IgD-negative memory B cell (primary cell): ENCODE measurements at places on chromosomes 5 and 9. TPM values are rescaled to one million over a fixed set of nuclear protein-coding genes. Genes with fewer than 3 reads are reported as not detected.

The CSF2 gene
- not detected for polyA plus RNA-seq

The NUTM2F gene
- not detected for polyA plus RNA-seq

The WNT8A gene
- polyA plus RNA-seq: not detected

The NTNG2 gene
- polyA plus RNA-seq: 0.84 TPM

The ZNF483 gene
- 1.5 TPM for polyA plus RNA-seq

The IFNW1 gene
- not detected for polyA plus RNA-seq

The NSMF gene
- 3.4 TPM for polyA plus RNA-seq

The PRSS3 gene
- not detected for polyA plus RNA-seq

The FOXD4L6 gene
- not detected for polyA plus RNA-seq

The SNX30 gene
- 1.4 TPM for polyA plus RNA-seq

The HCN1 gene
- not detected for polyA plus RNA-seq

The IARS1 gene
- polyA plus RNA-seq: 48.2 TPM

The SHROOM1 gene
- polyA plus RNA-seq: 0.70 TPM

The PCDHGC4 gene
- not detected for polyA plus RNA-seq

The SNCAIP gene
- polyA plus RNA-seq: not detected

The SVEP1 gene
- not detected for polyA plus RNA-seq

The PCDHA11 gene
- polyA plus RNA-seq: not detected

The GARIN3 gene
- polyA plus RNA-seq: not detected

The PGM5 gene
- polyA plus RNA-seq: not detected

The OR1J4 gene
- not detected for polyA plus RNA-seq

The CCNJL gene
- not detected for polyA plus RNA-seq

The ORM2 gene
- polyA plus RNA-seq: not detected

The HACD4 gene
- 4.4 TPM for polyA plus RNA-seq

The PCDHB5 gene
- polyA plus RNA-seq: not detected

The PCDHGA8 gene
- not detected for polyA plus RNA-seq

The COX7C gene
- 658 TPM for polyA plus RNA-seq

The TMC1 gene
- polyA plus RNA-seq: not detected

The STOML2 gene
- polyA plus RNA-seq: 89.9 TPM

The NCBP1 gene
- 15.6 TPM for polyA plus RNA-seq

The SHISAL2B gene
- not detected for polyA plus RNA-seq

The SHOC1 gene
- not detected for polyA plus RNA-seq

The TMEM174 gene
- polyA plus RNA-seq: not detected

The FBXO4 gene
- 15.7 TPM for polyA plus RNA-seq

The FBP2 gene
- polyA plus RNA-seq: not detected

The INSL4 gene
- not detected for polyA plus RNA-seq

The ADGRV1 gene
- not detected for polyA plus RNA-seq

The PDE6A gene
- 0.05 TPM for polyA plus RNA-seq

The NEURL1B gene
- polyA plus RNA-seq: not detected

The CARD19 gene
- polyA plus RNA-seq: 36.2 TPM
